NCI-H1105 (cell line): ENCODE measurements at places on chromosomes 6 and 20.

DNA sequence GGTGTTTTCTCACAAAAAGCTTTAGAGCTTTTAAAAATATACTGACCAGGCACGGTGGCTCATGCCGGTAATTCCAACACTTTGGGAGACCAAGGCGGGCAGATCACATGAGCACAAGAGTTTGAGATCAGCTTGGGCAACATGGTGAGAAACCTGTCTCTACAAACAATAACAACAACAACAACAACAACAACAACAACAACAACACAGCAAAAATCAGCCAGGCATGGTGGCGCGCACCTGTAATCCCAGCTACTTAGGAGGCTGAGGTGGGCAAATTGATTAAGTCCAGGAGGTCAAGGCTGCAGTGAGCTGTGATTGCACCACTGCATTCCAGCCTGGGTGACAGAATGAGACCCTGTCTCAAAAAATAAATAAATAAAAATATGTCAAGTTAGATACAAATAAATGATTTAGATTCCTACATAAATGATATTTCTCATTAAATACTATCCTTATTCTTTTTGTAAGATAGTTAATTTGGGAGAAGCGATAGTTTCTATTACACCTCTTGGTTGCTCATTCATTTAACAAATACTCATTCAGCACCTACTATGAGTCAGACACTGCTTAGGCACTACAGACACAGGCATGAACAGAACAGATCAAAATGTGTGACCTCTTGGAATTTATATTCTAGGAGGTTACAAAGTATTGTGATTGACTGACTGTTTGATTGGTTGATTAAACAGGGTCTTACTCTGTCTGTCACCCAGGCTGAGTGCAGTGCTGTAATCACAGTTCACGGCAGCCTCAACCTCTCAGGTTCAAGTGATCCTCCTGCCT is 83.5 kb upstream of the BEND3 start:
- no peak for DNase-seq

GRCh38 chr20:5827098-5827853 is 77.1 kb downstream of the SHLD1 start:
- DNase-seq, result no peak

- DNase-seq, result no peak
Measured at GRCh38 chr20:15859061-15859460, 714.2 kb downstream of the KIF16B start.

GRCh38 chr20:47309806-47310426 is 46.6 kb downstream of the ZMYND8 start:
- DNase-seq, result no peak

DNA sequence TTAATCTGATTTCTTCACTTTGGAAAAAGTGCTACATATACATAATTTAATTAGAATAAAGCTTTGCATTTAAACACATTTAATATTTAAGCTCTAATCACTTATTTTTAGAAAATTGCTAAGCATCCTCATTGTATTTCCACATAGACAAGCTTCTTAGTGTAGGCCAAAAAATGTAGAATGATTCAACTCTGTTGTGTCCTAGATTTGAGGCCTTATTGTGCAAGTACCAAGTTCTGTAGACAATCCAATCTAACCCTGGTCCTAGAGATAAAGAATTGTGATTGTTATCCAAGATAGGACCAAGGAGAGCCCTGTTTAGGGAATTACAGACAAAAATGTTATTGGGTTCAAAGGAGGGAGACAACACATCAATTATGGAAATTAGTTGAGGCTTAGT is 27.6 kb downstream of the MRAP2 start:
- DNase-seq, result no peak

GRCh38 chr6:5100806-5101205 is 15.7 kb downstream of the PPP1R3G start:
- no peak for DNase-seq

DNA sequence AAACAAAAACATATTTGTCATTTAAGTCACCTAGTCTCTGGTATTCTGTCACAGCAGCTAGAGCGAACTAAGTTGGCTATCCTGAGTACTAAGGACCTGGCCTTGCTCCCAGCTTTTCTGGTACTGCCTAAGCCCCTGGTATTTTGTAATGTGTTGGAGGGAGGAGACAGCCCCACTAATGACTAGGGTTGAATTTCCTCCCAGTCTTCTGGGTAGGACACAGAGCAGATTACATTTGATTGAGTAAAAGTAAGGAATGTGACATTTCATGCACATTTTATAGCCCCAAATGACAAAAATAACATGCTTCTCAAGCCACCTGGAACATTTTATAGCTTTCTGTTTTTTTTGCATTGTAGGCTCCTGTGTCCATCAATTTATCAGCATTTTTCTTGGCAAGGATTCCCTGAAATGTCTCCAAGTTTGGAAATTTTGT is 47.9 kb upstream of the DDR1 start:
- DNase-seq, result no peak

- DNase-seq, result no peak
Measured at GRCh38 chr6:119196715-119197114, 118.3 kb upstream of the FAM184A start.
